ENCODE measurements at places on chromosomes 12 and 14.

DNA sequence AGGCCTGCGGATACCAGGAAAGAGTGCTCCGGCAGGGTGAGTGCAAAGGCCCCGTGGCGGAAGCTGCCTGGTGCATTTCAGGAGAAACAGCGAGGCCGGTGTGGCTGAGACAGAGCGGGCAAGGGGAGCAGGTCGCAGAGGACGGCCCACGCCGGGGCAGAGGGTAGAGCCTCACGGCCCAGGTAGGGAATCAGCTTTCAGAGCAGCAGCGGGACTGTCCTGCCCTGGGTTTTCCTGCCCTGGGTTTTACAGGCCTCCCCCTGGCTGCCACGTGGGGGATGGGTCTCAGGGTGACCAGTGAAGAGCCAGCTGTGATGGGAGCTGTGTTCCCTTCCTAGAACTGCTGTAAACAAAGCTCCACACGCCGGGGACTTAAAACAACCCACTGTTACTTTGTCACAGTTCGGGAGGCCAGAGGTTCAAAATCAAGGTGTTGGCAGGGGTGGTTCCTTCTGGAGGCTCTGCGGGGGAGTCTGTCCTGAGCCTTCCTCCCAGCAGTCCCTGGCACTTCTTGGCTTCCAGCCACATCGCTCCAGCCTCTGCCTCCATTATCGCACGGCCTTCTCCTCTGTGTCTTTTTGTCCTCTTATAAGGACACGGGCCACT is 10.4 kb downstream of the NCOR2 start:
- DNase-seq: no peak

DNA sequence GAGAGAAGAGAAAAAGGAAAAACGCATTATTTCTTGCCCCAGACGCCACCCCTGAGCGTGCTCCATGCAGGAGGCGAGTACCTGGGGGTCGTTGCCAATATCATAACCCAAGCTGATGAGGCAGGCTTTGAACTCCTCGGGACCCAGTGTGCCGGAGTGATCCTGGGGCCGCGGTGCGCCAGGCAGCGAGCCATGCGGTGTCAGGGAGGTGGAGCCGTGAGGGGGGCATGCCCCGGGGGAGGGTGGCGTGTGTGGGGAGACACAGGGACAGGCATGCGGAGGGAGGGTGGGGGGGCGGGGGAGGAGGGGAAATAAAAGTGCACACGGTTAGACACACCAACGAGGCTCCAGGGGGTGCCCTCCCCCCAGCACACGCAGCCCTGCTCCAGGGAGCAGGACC is 86.0 kb upstream of the ZFP36L1 start:
- no peak for DNase-seq

DNA sequence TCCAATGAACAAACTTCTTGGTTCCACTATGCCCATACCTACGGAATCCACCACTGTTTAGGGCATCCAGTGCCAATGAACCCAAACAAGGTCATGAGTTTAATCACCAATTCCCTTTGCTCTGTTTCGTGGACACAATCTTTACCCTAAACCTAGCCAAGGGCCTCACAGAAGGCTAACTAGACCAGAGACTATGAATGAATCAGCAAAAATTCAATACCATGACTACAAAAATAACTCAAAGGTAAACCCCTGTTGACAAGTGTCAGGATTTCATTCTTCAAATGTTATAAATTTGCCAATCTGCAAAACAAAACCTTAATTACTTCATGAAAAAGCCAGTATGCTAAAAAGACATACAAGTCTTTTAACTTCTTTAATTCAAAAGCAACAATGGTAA is 96.7 kb downstream of the CEP128 start:
- DNase-seq: no peak

- no peak for DNase-seq
Measured at GRCh38 chr14:105477660-105478397, 3.2 kb downstream of the CRIP2 start.

GRCh38 chr12:131280426-131280825 is 326.7 kb downstream of the ADGRD1 start:
- no peak for DNase-seq

DNA sequence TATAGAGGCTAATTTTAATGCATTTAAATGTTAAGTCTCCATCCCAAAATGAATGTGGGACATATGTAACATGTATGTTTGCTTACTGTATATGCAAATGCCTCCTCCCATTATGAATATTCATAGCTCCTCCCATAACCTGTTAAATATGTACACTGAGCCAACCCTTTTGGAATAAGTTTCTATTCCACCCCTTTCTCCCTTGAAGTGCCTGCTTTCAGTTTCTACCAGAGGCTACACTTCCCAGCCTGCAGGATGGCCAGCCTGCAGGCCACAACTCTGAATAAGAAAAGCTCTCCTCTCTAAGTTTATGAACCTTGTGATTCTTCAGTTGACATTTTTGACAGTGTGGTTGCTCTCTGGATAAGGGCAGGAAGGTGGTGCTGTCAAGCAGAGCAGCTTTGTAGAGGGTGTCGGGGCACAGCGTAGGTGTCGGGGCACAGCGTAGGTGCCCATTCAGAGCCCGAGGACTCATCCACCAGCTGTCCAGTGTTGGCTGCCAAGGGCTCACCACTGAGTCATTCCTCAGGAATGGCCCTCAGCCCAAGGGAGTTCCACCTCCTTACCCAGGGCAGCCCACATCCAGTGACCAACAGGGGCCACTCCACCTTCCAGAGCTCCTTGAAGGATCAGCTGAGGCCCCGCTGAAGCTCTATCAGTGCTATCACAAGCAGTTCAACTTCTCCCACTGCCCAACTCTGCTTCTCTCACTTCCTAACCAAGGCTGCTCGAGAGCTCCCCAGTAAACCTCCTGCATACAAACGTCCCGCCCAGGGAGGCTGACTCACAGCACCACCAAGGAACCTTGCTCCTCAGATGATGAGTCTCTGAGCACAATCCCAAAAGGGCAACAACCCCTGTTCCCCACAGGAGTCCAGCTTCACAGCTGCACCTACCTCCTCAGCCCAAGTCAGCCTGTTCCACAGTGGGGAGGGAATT is 31.4 kb downstream of the VWF start:
- no peak for DNase-seq

DNA sequence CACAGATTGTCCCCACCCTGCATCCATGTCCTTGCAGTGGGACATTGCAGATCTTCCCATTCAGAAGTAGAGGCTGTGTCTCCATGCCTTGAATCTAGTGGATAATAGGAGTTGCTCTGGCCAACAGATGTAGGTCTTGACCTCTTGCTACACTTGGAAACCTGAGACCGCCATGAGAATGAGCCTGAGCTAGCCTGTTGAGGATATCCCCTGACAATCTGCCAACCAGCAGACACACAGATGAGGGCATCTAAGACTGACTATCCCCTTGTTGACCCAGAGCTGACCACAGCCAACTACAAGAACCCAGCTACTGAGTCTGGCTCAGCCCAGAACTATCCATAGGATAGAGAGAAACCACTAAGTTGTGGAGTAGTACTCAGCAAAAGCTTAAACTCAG is 161.1 kb upstream of the NOS1 start:
- DNase-seq: no peak

DNA sequence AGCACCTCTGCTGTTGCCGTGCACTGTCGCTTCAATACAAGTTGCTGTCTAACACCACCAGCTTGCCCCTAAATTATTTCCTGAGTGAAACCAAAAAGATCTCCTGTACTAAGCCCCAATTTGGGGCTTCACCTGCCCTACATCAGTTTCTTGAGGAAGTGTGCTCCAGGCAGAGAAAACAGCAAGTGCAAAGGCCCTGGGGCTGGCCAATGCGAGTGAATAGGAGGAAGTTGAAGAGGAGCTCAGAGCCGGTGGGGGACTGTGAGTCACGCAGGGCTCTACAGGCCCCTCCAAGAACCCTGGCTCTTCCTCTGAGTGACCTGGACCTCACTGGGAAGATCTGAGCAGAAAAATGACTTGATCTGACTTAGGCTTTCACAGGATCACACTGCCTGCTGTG is 117.2 kb downstream of the IPO8 start:
- no peak for DNase-seq

GRCh38 chr12:1974812-1975211 is 29.4 kb downstream of the DCP1B start:
- DNase-seq: no peak

GRCh38 chr12:6788972-6789924 is at the start of gene CD4:
Gene CD4 (plus strand): TSS chr12:6789528. CDS start chr12:6800139, 10,611 bp downstream.
- DNase-seq: no peak

DNA sequence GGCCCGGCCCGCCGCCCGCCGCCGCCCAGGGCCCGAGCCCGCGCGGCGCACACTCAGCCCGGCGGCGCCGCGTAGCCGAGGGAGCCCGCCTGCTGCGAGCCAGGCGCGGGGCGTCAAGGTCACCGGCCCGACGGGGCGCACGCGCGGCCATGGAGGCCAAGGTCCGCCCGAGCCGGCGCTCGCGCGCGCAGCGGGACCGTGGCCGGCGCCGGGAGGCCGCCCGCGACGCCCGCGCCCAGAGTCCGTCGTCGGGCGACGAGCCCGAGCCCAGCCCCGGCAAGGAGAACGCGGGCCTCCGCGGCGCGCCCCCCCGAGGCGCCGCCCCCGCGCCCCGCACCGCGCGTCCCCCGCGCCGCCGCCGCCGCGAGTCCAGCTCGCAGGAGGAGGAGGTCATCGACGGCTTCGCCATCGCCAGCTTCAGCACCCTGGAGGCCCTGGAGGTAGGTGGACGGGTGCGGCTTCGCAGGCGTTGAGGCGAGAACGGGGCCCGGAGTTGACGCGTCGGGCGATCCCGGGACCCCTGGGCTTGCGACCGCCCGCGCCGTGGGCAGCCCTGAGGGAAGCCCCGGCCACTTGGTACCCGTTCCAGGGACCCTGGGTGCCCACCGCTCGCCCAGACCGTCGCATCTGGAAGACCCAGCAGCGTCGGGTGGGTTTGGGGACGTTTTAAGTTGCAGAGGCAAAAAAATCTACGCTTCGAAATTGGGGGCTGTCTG is 629 bp downstream of the FBRSL1 start:
- DNase-seq: no peak

DNA sequence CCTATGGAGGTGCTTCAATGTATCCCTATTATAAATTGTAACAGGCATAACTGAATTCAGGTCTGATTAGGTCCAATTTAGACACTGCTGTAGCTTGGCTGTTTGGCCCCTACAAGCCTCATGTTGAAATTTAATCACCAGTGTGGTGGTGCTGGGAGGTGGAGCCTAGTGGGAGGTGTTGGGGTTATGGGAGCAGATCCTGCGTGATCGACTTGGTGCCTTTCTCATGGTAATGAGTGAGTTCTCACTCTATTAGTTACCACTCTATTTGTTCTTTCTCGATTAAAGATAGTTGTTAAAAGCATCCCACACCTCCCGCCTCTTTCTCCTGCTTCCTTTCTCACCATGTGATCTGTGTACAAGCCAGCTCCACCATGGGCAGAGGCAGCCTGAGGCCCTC is 122.1 kb downstream of the FOXA1 start:
- DNase-seq: no peak

- no peak for DNase-seq
Measured at GRCh38 chr12:106109168-106109910, 29.4 kb downstream of the NUAK1 start.

DNA sequence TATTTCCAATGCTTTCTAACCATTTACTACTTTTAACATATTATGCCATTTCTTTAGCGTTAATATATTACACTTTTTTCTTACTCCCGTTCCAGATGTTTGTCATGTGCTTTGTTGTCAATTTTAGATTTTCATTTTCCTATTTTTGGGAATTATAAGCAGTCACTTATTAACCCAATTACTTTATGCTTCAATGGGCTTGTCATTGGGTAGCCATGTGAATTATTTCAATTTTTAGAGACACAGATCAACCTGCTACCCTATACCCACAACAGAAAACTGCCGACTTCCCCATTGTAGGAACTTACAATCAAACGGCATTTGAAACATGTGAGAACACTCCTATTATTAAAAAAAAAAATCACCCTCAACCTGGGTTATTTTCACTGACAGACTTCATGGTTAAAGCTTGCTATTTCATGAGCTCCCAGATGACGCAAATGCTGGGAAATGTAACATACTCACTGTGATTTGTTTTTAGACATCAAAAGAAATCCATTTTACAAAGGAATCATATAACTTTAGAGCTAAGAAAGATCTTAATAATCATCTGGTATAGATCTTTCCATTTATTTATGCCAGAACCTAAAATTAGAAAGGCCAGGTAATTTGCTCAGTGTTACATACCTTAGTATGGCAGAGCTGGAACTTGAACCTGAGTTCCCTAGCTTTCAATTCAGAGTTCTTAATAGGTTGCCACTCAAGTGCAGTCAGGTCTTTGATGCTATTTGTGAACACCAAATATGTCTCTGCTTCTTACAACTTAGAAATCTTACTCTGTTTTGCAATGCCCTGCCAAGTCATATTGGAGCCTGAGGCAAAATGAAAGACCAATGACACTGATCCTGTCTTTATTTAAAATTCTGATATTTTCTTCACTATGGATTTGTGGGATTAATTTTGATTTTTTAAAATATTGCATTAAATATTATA is 340.4 kb downstream of the RAD51B start:
- no peak for DNase-seq

- DNase-seq: no peak
Measured at GRCh38 chr14:75625034-75625433, 35.6 kb downstream of the ERG28 start.

DNA sequence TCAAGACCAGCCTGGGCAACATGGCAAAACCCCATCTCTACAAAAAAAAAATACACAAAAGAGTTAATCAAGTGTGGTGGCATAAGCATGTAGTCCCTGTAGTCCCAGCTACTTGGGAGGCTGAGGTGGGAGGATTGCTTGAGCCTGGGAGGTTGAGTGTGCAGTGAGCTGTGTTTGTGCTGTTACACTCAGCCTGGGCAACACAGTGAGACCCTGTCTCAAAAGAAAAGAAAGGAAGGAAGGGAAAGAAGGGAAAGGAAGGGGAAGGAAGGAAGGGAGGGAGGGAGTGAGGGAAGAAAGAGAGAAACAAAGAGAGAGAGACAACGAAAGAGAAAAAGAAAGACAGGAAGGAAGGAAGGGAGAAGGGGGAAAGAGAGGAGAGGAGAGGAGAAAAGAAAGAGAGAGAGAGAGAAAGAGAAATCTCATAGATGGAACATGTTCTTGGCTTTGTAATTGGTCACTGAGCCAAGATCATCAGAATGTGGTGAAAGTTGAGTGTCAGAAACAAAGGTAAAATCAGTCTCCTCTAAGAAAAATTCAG is 26.8 kb upstream of the NAP1L1 start:
- no peak for DNase-seq

DNA sequence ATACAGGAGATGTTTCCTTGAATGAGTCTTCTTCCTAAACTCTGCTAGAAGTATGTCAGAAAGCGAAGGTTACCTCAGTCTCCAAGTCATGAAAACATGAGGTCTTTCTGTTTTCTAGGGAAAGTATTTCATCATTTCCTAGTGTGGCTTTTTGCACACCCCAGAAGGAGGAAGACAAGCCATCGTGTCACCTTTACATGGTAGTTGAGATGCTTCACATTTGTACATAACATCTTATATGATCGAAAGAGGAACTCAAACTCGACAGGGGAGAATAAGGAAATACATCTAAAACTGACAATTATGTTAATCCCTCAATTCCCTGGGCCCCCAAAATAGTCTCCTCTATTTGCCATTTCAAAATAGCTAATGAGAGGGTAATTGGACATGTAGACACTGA is 214.1 kb upstream of the PLEKHG7 start:
- DNase-seq: no peak

- DNase-seq: peak; percentile 11
Measured at GRCh38 chr14:47833011-47833410, 157.6 kb upstream of the MDGA2 start.

GRCh38 chr12:95258803-95259202 is 41.2 kb downstream of the VEZT start:
- no peak for DNase-seq

All from SK-N-DZ (cell line).